Pancreas (tissue), 10 donors: ENCODE measurements at places on chromosomes 2 and 18.

DNA sequence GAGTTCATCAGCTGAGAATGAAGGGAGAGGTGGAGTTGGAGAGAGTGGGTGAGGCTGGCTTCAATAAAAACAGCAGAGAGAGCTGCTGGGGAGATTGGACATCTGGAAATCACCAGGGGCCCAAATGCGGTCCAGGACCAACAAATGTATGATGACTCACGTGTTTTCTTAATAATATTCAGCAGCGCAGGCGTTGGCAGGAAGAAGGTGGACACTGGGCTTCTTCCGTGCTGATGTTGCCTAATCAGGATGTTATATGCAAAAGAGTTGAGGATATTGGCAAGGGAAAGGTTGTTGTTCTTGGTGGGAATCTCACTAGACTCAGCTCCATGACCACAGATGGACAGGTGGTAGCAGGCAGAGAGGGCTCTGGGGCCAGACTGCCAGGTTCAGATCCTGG is 12.8 kb upstream of the PLA2R1 start:
- H3K4me1 ChIP-seq, result no peaks in the 10 kb centered on the region
- no peaks in the 10 kb centered on the region for H3K27me3 ChIP-seq
- H3K27ac ChIP-seq, result no peak overlapping the region
- no peaks in the 10 kb centered on the region for H3K36me3 ChIP-seq
- no peak overlapping the region for H3K4me3 ChIP-seq
- no peak for DNase-seq

- H3K36me3 ChIP-seq, result no peaks in the 10 kb centered on the region
- H3K4me1 ChIP-seq, result peaks cover 14% of the 10 kb centered on the region
- H3K27ac ChIP-seq, result no peak overlapping the region
- no peak for DNase-seq
- H3K4me3 ChIP-seq, result no peak overlapping the region
Observed at GRCh38 chr2:231699006-231699405, 9.3 kb upstream of the PTMA start.

GRCh38 chr18:35526495-35527059 is 28.8 kb upstream of the INO80C start:
- no peaks in the 10 kb centered on the region for H3K4me1 ChIP-seq
- peak overlapping the region; percentile 6 for H3K4me3 ChIP-seq
- H3K36me3 ChIP-seq, result no peaks in the 10 kb centered on the region
- H3K27me3 ChIP-seq, result no peaks in the 10 kb centered on the region
- peak overlapping the region; percentile 3 for H3K27ac ChIP-seq

- peak; percentile 71 for DNase-seq
- H3K4me1 ChIP-seq, result peaks cover 8% of the 10 kb centered on the region
- peak overlapping the region; percentile 88 for H3K27ac ChIP-seq
- H3K4me3 ChIP-seq, result peak overlapping the region; percentile 88
Observed at GRCh38 chr2:42794271-42795046, 2.1 kb upstream of the HAAO start.

DNA sequence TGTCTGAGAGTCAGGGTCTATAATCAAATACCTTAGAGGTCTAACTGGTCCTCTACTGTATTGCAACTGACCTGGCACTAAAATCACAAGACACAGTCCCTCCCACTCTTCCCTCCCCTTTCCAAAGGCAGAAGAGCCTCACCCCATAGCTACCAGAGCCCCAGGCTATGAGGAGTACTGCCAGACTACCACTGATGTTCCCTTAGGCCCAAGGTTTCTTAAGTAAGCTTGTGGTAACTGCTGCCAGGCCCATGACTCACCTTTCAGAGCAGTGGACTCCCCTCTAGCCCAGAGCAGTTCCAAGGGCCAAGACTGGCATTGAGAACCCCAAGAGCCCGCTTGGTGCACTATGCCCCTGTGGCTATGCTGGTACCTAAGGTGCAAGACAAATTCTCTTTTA is 1193.4 kb downstream of the DSC3 start:
- H3K27me3 ChIP-seq, result no peaks in the 10 kb centered on the region
- H3K4me3 ChIP-seq, result no peak overlapping the region
- no peaks in the 10 kb centered on the region for H3K4me1 ChIP-seq
- no peak for DNase-seq
- no peak overlapping the region for H3K27ac ChIP-seq

DNA sequence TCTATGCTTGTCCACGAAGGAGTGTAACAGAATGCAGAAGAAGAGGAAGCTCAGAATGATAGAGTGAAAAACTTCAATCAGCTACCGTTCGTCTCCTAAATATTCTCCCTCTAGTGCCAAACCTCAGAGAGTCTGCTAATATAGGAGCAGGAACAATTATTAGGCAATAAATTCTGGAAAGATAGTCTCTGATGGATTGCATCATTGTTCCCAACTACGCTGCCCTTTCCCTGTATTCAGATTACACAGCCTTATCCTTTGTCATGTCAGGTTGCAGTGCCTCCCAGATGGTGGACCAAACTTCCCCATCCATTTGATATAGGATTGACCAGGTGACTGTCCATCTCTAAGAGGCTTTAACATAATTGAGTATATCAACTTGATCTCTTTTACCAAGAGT is 811.5 kb upstream of the CHAC2 start:
- no peak overlapping the region for H3K27ac ChIP-seq
- no peaks in the 10 kb centered on the region for H3K4me1 ChIP-seq
